ENCODE measurements at places on chromosomes 2 and 18.

- no peak for DNase-seq
Observed at GRCh38 chr2:127000937-127001336, 102.2 kb downstream of the TEX51 start.

GRCh38 chr2:120174963-120175581 lies 48.1 kb downstream of the TMEM185B start:
- no peak for DNase-seq

DNA sequence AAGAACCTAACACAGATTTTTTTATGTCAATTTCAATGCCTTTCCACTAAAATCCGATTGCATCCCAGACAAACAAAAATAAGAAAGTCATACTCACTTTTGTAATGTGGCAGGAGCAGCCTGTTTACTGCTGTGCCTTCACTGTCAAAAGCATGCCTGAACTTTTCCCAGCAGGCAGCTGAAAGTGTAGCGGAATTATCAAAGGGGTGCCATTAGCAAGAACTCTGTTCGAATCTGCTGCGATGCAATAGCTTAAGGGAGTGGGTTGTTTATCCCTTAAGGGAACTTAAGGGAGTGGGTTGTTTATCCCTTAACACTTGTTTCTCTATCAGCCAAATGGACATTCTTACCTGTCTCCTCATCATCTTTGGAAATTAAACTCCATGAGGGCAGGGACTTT lies 243.5 kb downstream of the PAX3 start:
- DNase-seq, result no peak

GRCh38 chr2:40047406-40047805 lies 268.3 kb upstream of the THUMPD2 start:
- DNase-seq, result no peak

DNA sequence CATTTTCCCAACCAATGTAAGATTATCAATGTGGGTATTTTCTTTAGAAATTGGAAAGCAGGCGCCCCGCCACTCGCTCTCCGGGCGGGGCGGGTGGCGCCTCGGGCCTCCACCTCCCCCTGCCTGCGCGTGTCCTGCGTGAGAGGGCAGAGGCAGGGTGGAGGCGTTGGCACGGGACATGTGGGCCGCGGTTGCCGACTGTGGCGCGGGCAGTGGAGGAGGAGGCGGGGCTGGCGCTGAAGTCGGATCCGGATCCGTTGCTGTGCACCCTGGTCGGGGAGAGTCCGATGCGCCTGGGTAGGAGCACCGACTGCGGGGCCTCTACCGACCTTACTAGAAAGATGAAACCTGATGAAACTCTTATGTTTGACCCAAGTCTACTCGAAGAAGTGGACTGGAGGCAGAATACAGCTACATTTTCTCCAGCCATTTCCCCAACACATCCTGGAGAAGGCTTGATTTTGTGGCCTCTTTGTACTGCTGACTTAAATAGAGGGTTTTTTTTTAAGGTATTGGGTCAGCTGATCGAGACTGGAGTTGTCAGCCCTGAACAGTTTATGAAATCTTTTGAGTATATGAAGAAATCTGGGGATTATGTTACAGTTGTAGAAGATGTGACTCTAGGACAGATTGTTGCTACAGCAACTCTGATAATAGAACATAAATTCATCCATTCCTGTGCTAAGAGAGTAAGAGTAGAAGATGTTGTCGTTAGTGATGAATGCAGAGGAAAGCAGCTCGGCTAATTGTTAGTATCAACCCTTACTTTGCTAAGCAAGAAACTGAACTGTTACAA lies 37.9 kb downstream of the PMS1 start:
- no peak for DNase-seq

DNA sequence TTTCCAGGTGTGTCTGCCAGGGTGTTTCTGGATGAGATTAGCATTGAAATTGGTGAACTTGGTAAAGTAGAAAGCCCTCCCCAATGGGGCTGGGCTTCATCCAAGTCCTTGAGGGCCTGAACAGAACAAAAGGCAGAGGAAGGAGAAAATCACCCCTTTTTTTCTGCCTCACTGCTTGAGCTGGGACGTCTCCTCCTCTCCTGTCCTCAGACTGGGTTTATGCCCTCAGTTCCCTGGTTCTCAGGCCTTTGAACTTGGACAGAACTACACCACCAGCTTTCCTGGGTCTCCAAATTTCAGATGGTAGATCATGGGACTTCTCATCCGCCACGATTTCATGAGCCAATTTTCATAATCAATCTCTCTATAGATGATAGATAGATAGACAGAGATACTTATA lies 53.7 kb upstream of the BIN1 start:
- DNase-seq, result no peak

- no peak for DNase-seq
Observed at GRCh38 chr18:3923750-3924149, 473.8 kb downstream of the TGIF1 start.

DNA sequence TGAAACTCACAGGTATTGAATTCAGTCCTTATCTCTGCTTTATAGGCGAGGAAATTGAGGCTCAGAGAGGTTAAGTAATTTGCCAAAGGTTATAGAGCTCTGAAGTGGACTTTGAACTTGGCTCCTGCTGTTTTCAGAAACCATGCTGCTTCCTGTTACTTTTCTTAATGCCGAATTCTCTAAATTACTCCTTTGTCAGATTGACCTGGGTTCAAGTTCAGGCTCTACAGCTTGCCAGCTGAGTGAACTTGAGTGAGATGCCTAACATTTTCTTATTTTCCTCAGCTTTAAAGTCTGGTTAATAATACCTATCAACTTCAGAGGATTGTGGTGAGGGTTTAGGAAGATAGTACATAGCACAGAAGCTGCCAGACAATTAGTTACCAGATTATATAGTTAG lies 3.4 kb downstream of the ASAP2 start:
- DNase-seq, result no peak

- DNase-seq, result peak; percentile 38
Observed at GRCh38 chr18:37435996-37436395, 129.6 kb downstream of the CELF4 start.

DNA sequence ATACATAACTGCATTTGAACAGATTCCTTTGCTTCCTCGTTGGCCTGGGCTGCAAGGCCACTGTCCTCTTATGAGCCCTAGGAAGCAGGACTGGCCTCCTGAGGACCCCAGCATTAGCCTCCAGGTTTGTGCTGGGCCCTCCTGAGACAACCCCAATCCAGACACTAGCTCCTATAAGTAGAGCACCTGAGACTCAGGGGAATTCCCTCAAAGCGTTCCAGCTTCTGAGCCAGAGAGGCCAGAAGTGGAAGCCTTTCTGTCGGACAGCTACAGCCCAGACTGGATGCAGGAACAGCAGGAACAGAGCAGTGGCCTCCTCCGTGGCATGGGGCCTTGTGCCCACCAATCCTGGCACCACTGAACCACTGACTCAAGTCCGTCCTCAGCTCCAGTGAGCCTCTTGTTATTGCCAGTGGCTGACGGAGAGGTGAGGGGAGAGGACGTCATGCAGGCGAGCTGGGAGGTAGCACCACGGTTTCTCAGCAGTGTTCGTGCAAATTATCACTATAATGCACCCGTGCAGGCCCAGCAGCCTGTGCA lies 67.2 kb downstream of the NPAS2 start:
- DNase-seq, result no peak

DNA sequence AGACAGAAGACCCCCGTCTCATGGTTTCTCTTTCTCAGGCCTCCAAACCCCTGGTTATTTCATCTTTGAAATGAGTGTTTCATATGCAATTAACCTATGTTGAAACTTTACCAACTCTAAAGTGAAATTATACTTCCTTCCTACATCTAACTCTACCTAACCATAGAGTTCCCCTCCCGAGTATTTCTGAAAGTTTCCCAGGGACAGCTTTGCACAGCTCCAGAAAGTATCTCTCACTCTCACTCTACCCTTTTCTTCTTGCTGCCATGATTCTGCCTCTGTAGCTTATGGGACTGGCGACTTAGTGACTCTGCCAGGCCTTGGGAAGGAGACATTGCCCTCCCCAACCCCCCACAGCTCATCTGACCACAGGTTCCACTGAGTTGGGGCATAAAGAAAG lies 107.9 kb downstream of the B3GNT2 start:
- DNase-seq, result no peak

GRCh38 chr18:79631761-79632446 lies 47.7 kb upstream of the CTDP1 start:
- no peak for DNase-seq

GRCh38 chr2:20326163-20326780 lies 24.4 kb downstream of the PUM2 start:
- DNase-seq, result no peak

DNA sequence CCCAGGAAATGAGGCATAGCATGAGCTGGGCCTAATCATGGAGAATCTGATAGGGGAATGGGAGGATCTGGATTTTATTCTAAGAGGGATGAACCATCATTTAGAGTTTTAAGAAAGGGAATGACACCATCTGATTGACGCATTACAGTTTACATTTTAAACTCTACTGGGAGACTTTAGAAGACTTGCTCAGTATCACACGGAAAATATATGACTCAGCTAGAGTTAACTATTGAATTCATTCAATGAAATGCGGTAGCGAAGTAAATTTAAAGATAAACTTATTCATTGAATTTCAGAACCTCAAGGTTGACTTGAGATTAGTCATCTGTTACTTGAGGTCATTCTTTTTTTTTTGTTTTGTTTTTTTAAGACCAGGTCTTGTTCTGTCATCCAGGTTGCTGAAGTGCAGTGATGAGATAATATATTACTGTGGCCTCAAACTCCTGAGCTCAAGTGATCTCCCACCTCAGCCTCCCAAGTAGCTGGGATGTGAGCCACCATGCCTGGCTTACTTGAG lies 25.0 kb downstream of the MC4R start:
- DNase-seq, result no peak

DNA sequence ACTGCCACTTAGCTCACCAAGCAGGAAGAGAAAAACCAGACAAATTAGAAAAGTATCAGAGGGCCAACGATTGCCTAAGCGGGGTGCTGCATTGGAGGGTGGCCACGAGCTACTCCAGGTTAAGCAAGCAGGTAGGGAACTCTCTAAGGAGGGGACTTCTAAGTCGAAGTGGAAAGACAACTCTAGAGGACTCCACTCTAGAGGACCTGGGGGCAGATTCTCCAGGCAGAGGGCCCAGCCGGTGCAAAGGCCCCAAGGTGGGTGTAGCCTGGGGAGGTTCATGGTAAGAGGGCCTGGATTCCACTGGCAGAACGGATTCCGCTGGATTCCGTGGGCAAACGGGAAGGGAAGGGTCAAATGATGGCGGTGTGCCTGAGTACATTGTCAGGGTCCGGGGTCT lies 12.7 kb downstream of the FBLN7 start:
- no peak for DNase-seq

Data from C1 segment of cervical spinal cord (tissue), 14 donors.